ENCODE measurements at places on chromosomes 4 and X.

GRCh38 chrX:39150621-39151020, 349.4 kb downstream of the MID1IP1 start:
- no peak for DNase-seq

- no peak for DNase-seq
Measured at GRCh38 chrX:351736-352135, 33.1 kb upstream of the GTPBP6 start.

DNA sequence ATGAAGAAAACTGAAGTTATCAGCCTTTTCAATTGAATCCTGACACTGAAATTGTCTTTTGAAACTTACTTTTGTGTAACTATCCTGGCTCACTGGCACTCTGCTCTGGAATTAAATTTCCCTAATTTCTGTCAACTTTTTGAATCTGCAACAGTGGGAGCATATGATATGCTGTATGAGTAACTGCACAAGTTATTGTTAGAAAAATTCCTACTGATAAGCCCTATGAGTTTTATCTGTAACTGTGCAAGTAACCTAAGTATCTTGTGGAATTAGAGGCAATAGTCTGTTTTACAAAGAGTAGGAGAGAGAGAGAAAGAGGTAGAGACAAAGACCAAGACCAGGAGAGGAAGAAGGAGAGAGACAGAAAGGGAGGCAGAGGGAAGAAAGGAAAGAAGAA, 9.2 kb upstream of the HPGD start:
- DNase-seq = no peak

DNA sequence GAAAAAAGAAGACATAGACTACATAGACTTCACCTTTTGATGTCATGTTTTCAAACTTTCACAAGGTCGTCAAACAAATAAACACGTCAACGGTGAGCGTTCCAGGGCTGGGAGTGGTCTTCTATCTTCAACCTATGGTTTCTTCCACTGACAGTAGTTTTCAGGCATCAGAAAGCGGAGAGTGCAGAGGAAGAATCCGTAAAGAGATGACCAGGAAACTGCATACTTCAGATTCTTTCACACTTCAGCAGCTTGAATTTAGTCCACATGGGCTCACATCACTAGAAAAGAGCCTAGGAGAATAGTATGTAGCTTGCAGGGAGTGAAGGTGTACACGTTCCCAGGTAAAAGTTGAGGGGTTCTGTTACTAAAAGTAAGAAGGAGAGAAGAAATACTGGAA, 58.5 kb downstream of the NPY1R start:
- DNase-seq = no peak

DNA sequence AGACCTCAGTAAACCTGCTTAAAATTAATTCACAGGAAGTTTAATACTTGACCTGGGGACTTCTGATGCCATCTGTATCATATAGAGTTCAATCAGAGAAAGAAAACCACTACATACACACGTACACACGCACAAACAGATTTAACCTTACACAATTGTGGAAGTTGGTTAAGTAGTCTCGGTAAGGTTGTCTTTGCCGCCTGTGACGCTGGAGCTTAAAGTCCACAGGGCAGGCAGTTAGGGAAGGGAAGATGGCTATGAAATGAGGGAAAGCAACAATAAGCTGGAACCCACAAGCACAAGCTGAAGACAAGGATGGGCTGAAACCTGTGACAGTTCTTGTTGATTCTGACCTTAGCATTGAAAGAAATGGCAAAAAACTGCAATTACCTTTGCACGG, 41.7 kb upstream of the TSPAN7 start:
- DNase-seq = no peak

GRCh38 chr4:61571761-61572559, 371.8 kb downstream of the ADGRL3 start:
- DNase-seq = peak; percentile 27

DNA sequence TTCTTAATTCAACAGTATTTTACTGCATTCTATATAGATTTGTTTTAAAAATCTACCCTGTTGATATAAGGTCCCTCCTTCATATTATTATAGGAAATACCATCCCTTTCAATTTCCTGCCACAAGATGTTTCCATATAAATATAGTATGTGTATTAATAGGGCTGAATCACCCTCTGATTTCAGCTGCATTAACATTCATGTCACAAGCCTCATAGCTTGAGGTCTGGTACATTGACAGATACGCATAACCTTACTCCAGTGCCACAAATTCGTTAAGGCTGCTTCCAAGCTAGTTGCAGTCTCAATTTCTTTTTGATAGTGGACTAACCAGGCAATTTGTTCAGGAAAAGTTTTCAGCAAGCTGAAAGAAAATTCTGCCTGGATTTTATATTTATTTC, 128.4 kb downstream of the KLHL34 start:
- no peak for DNase-seq

GRCh38 chr4:124279741-124280140, 432.8 kb downstream of the ANKRD50 start:
- DNase-seq = no peak

DNA sequence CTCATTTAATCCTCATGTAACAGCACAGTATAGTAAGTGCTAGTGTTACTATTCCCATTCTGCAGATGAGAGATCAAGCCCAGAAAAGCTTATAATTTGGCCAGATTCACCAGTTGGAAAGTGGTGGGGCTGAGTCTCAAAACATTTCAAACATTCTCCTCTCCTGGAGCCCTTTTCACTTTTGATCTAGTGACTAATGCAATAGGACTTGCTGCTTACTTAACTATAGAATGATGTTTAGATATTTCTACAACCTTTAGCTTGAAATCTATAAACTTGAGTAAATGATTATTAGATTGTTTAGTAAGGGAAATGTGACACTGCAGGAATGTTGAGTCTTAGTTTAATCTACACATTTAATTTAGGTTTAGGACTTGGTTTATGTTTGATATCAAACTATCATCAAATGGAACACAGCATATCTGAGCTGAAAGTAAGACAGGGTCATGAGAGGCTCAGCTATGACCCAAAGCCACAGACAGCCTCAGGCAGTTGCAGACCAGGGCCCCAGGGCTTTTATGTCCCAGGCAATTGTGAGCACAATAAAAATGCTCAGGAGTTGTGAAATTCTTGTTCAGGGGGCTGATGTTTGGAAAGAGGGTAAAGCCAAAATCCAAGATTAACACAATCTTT, 199.5 kb upstream of the HS3ST1 start:
- no peak for DNase-seq

- peak; percentile 40 for DNase-seq
Measured at GRCh38 chr4:73776321-73776729, 36.0 kb downstream of the CXCL8 start.

GRCh38 chrX:17559728-17560379, 177.4 kb upstream of the SCML1 start:
- peak; percentile 72 for DNase-seq

- no peak for DNase-seq
Measured at GRCh38 chr4:42151568-42152506, 618 bp downstream of the BEND4 start.

DNA sequence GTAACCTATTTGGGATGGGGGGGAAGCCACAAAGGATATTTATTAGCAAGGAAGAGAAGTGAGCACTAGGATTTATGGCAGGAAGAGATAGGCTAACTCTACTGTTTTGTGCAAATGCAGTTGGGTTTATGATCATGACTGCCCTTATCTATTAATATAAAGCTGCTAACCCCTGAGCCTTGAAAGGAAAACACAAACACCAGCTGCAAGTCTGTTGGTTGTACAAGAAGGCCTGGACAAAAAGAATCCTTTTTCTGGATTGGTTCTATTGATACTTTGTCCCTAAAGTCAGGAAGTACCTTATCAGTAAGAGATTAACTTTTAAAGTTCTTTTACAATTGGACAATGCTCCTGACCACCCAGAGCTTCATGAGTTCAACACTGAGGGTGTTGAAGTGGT, 188.8 kb downstream of the LRBA start:
- no peak for DNase-seq

GRCh38 chr4:9987749-9988362, 33.4 kb downstream of the SLC2A9 start:
- DNase-seq = no peak

DNA sequence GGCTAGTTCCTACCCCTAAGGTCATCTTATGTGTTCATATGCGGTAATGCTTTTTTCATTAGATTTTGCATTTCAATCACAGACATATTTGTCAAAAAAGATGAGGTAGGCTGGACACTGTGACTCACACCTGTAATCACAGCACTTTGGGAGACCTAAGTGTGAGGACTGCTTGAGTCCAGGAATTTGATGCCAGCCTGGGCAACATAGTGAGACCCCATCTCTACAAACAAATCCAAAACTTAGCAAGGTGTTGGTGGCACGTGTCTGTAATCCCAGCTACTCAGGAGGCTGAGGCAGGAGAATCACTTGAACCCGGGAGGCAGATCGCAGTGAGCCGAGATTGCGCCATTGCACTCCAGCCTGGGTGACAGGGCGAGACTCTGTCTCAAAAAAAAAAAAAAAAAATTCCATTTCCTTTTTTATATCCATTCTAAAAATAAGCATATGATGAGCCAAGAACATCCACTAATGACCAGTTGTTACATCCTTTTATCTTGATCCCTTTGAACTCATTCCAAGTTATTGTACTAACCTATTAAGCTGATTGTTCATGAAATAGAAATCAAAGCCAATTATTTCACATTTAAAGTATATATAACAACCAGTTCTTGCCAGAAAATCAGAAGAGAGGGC, 23.4 kb downstream of the PGAM4 start:
- no peak for DNase-seq

GRCh38 chr4:5544762-5545161, 163.6 kb downstream of the EVC2 start:
- no peak for DNase-seq

DNA sequence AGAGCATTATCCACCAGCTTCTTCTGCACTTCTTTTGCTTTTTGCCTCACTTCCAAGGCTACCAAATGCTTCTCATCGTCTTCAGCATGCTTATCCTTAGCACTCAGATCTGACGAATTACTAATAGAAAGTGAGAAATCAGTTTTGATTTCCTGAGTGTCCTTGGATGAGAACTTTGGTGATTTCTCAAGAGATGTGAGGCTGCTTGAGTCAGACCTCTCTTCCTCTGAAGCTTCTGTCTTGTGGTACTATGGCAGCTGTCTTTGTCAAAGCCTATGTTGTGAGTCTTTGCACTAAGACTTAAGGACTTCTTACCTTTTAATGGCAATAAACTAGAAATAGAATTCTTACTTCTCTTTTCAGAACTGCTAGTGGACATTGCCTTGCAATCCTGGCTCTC, 169.9 kb downstream of the CPE start:
- DNase-seq = no peak

DNA sequence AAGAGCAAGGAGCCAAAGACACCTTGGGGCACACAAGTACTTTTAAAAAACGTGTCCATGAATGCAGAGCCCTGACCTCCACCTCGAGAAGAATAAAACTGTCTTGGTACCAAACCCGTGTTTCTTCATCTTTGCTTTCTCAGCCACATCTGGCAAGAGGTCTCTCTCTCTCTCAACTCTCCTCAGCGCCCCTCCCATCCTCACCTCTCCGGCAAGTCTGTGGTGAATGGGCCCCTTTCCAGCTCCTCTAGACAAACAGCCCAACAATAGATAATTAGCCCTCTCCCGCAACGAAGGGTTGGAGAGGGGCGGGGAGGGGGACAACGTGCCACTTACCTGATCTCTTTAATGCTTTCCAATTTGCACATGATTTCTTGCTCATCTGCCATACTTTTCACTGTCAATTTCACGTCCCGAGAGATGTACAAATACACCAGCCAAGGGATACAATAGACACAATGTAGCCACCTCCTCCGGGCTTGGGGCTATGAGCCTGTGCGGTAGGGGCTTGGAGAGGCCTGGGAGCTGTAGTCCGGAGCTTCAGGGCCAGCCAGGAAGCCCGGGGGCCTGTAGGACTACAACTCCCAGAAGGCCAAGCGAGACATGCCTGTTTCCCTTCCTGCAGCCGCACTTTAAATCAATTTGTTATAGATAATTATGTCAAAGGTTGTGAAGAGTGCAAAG, at the start of gene ZC4H2:
Gene ZC4H2, minus strand, starts transcription at position 462 of the 684 bp plus-strand sequence. Its CDS starts 73 bp downstream, at position 389.
- DNase-seq = peak; percentile 43

DNA sequence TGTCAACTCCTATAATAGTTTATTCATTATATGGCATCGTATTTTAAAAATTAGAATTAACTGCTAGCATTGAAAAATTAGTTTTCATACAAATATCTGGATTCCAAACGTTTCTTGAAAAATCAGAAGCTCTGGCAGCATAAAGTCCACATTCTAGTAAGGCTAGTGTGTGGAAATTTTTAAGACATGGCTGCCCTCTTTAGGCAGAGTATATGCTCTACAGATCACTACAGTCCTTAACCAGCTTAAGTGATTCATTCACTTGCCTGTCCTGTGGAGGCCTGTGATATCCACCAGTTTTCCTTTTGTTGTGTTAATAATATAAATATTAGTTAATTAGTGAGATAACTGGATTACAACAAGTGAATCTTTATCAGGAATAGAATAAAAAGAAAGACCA, 287.2 kb downstream of the OPHN1 start:
- no peak for DNase-seq

- no peak for DNase-seq
Measured at GRCh38 chrX:152936306-152936705, 38.4 kb downstream of the ZNF185 start.

DNA sequence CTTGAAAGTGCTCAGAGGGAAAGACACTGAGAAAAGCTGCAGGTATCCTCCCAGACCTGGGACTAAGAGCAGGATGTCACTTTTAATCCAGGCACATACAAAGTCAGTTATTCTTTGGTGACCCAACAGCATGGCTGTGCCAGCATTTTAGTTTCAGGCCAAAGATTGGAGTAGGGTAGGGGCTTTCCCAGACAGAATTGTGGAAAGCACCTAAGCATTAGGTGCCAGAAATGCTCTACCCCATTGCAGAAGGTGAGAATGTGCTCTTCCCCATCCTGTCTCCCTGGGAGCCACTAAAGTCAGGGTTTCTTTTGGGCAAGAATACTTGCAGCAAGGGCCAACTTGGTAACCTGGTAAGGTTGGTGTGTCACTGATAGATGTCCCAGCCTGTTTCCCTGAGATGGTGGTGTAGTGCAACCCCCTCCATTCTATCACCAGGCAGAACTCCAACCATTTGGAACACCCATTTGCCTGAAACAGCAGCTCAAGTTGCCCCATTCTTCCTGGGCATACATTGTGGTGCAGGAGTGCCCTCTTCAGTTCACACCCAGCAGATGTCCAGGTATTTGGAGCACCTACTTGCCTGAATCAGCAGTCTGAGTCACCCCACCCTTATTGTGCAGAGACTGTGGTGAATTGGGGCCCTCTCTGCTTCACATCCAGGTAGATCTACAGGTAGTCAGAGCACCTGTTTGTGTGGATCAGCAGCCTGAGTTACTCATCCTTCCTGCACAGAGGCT, 183.5 kb downstream of the ZC4H2 start:
- DNase-seq = no peak

Measured in fibroblast of skin of left quadriceps (primary cell).